ENCODE measurements at places on chromosomes 3 and 15.
A peak's percentile ranks its signal among the peaks of the same experiment; 100 is the strongest.

GRCh38 chr3:109137761-109138160, 1.2 kb downstream of the C3orf85 start:
- no peak for DNase-seq

GRCh38 chr3:183781246-183781645, 44.1 kb downstream of the MAP6D1 start:
- DNase-seq = no peak

GRCh38 chr3:17354341-17354740, 388.1 kb downstream of the TBC1D5 start:
- no peak for DNase-seq

DNA sequence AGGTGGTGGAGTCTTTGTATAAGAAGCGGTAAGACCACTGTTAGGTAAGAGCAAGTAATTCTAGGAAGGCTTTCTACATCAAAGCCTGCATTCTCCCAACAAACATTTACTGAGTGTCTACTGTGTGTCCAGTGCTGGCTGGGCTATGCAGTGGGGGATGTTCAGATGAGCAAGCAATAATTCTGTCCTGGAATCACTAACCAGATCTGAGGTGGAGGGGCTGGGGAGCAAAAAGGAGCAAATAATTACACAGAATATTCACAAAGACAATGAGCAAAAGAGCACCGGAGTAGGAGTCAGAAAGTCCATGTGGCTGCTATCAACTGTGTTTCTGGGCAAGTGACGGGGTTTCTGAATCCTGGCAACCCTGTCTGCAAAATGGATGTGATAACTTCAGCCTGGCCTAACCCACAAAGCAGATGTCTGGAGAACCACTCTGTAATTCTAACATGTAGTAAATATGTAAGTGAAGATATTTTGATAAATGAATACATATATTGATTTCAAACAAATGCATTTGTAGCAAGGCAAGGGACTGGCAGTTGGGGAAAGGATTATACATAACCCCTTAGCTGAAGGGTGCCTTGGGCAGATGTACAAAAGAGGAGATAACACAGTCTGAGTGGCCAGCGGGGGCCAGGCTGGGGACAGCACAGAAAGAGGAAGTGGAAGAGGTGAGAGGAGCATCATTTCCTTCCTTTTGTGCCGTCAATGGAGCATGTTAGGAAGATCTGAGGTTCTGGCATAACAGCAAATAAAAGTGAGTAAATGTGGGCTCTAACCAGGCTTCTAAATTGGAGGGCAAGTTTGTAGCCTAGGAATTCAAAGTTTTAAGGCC, 28.8 kb downstream of the CYP8B1 start:
- DNase-seq = peak; percentile 77

DNA sequence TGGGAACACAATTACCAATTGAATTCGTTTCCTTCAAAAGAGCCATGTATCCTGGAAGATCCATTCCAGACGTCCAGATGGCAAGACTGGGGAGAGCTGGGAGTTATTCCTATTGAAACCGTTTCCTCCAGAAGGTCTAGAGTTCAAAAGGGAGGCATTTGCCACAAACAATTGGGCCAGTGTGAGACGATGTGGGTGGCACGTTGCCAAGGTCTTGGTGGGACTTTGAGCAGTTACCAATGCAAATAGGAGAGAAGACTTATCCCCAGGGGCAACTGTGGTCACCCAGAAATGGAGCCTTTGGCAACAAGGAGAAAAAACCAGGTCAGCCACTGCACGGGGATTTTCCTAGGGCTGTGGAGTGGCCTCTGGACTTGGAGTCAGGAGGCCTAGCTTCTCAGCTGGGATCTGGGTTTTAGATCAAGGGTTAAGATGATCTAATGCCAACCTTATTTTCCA, 29.6 kb upstream of the TLE3 start:
- no peak for DNase-seq

DNA sequence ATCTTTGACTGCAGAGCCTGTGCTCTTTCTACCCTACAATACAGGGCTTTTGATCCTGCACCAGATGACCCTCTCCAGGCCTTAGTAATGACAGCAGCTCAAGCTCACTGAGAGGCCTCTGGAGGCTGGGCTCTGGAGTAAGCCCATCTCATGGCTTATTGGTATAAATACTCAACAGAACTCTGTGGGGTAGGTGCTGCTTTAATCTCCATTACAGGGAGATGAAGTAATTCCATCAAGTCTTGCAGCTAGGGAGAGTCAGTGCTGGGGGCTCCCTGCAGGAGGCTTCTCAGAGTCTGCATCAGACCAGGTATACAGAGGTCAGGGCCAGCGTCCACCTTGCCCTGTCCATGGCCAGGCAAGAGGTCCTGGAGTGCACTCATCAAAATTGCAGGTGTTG, 89.2 kb upstream of the SLC6A11 start:
- no peak for DNase-seq

DNA sequence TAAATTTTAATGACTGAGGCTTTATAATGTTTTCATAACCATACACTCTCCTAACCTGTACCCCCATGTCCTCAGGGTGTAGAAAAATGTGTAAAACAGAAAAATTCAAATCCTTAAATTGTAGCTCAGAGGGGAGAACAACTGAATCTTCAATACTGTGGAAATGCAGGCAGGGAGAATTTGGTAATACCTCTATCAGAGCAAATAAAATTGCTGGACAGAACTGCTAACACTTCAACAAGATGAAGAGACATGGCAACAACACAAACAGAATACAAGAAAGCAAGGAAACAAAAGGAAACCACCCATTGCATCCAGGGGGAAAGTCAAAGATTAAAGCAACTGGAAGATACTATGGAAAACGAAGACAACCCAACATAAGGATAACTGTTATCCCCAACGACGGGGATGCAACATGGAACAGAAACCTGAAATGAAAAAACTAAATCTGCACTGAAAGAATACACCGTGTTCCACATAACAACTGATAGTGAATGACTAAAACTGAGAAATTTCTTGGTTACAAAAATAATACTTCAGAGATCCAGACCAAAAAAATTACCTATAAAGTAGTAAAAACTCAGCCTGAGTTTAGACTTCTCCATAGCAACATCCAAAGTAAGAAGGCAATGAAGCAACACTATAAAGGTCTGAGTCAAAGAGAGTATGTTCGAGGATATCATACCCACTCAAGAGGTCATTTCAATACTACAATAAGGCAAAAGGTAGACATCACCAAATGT, 48.5 kb downstream of the HACD2 start:
- DNase-seq = no peak

GRCh38 chr3:14647976-14648955, 3.3 kb upstream of the CCDC174 start:
- no peak for DNase-seq

GRCh38 chr3:113211330-113212149, at the start of gene BOC:
Gene BOC (plus strand): TSS chr3:113211557. CDS start chr3:113249803, 38,246 bp downstream.
- peak; percentile 20 for DNase-seq

DNA sequence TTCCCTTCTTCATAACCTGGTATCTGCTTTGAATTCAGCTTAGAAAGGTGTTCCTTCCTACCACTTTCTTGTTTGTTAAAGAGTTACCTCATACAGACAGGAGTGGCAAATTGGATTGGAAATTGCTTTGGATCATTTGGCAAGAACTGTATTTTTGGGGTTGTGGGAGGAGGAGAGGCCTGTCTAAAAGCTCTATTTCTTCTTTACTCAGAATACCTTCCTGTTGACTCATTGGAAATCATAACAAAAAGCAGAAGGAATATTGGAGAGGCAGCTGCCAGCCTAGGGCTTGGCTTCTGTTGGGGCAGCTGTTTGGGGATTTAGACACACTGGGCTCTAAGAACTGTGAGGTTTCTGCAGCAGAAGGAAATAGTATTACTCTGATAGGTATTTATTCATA, 14.2 kb downstream of the IQGAP1 start:
- no peak for DNase-seq

- DNase-seq = peak; percentile 38
Measured at GRCh38 chr3:161423911-161424522, 52.7 kb upstream of the SPTSSB start.

GRCh38 chr15:39789736-39790135, 7.1 kb upstream of the FSIP1 start:
- DNase-seq = no peak

DNA sequence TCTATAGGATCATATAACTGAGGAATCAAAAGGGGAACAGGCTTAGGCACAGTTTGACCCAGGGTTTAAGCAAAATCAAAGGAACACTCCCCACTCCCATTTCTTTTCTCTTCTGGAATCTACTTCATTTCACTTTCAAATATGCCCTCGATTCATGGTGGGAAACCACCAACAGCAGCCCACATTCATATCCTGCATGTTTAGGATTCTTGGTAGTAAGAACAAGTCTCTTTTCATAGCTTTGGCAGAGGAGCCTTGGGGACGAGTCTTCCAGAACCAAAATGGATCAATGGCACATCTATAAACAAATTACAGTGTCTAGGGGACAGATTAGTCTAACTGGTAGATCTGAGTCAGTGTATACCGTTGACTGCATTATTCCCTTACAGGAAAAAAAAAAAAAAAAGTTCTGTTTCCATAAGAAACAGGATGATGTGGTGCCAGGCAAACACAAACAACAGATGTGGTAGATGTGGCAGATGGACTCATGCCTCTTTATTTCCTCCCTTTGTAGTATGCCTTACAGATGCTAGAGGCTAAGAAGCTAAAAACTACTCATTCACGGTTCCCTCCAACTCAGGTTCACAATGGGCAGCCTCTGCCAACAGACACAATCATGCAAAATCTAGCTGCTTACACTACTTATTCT, 578.3 kb upstream of the ADAMTS9 start:
- no peak for DNase-seq

DNA sequence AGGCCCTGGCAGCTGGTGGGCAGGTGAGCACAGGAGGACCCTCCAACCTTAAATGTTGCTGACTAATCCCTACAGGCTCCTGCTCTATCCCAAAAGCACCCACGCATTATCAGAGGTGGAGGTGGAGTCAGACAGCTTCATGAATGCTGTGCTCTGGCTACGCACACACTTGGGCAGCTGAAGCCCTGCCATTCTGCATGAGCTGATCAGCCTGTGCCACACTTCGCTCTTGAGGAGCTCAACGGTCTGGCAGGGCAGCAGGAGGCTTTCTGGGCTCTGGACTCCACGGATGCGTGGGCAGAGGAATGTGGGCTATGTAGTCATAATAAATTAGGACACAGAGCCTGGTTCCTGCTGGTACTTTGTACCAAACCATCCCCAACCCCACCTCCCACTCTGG, 6.1 kb downstream of the MST1 start:
- DNase-seq = no peak

DNA sequence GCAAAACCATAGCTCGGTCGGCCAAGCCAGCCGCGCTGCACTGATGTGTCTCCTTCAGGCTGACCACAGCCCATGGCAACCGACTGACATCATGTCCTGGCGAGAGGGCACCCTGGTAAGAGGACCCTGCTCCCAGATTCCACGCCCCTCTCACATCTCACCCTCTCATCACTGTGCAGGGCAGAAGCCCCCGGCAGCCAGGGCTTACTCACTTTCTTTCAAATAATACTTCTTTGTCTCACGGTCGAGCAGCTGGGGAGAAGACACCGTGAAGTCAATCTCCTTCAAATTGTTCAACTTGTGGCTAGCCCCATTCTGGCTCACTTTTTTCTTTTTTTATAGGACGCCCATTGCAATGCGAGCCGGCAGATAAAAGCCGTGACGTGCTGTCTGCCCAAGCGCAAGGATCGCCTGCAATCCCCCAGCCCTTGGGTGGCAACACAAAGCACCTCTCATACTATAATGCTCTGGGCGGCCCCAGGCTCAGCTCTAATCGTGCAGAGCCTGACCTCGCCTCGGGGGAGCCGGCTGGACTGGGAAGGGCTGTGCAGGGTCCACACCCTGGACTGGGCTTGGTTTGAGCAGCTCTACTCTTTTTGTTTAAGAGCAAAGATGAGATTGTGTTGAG, 33.6 kb downstream of the VGLL4 start:
- DNase-seq = no peak

Data from B cell (primary cell).